ENCODE measurements at places on chromosomes 1 and 21.

GRCh38 chr1:87394513-87394912 is 65.8 kb downstream of the LMO4 start:
- no peak for DNase-seq

- no peak for DNase-seq
Measured at GRCh38 chr1:41920658-41921057, 1.9 kb upstream of the HIVEP3 start.

- no peak for DNase-seq
Measured at GRCh38 chr1:53031732-53032131, 30.3 kb upstream of the PODN start.

DNA sequence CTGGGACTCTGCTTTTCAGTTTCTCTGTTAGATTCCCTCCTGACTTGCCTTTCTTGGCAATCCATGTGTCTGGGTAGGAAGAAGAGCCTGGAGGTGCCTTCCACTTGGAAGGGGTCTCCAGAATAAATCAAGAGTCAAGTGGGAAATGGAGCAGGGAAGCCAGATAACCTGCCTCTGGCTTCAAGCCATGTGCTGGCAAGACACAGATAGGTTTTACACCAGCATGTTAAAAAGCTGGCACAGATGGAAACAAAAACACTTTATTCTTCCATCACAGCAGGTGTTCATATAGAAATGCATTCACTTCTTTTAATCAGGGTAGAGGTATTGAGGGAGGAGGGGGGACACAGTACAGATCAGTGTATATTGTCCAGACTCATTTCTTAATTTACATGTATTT is 356.9 kb upstream of the RUNX1 start:
- no peak for DNase-seq

- DNase-seq: peak; percentile 82
Measured at GRCh38 chr1:21220815-21221214, 44.1 kb upstream of the EIF4G3 start.

DNA sequence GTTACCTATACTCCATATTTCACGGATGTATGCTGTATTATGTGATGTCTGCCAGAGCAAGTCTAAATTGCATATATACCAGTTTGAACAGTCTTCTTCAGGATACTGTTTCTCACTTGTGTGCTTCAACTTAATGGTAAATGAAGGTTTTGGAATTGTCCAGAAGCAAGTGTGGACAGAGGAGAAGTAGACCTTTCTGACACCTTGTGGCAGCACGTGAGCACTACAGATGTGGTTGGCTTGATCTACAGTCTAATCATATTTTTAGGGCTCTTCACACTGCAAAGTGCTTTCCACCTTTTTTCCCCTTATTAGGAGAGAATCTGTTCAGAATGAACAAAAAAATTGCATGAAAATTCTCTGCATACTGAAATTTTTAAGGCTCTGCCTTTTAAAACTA is 10.9 kb downstream of the MORC3 start:
- DNase-seq: peak; percentile 61

DNA sequence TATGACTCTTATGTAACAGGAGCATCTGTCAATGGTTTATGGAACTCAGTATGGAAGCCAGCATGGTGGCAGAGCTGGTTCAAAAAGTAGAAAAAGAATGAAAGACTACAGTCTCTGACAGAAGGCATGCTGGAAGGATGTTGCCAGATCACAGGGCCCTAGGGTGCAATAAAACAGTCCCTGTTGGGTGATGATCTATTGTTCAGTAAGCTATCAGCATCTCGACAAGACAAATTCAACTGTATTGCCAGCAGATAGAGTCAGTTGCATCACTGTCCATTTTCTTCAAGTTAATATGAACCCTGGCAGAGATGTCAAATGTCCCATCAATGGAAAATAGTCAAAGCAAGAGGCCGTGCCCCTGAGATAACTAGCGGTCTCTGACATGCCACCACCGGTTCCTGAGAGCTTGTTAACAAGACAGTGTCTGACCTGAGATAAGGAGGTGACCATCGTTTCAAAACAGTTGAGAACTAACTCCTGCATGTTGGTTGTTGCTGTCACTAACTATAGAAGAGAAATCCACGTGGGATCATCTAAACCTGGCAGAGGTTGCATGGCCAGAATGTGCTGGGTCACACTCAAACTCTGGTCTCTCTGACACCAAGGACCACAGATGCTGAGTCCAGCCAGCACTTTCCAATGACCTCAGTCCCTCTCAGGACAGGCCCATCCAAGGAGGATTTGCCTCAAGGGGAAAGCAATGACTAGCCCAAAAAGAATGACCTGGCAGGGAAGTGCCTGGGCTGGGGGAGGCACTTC is 125.9 kb downstream of the RIPK4 start:
- DNase-seq: no peak

DNA sequence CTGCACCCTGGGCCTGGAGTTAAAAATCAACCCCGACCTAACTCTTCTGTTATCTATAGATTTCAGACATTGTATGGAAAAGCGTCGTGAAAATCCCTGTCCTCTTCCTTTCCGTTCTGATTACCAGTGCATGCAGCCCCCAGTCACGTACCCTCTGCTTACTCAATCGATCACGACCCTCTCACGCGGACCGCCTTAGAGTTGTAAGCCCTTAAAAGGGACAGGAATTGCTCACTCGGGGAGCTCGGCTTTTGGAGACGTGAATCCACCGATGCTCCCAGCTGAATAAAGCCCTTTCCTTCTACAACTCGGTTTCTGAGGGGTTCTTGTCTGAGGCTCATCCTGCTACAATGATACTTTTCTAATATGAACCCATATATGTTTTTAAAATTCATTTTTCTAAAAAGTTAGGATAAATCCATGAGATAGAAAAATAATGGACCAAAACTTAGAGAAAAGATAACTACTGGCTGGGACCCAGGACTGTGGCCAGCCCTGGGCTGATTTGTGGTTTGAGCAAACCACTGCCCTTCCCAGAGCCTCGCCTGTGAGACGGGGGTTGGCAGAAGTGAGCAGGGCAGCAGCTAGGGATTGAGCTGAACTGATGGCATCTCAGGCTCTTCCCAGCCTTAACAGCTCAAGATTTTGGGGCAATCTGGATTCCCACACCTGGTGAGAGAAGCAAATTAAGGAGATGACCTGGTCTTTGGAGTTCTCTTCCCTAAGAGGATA is 5.0 kb downstream of the UQCRHL start:
- no peak for DNase-seq

DNA sequence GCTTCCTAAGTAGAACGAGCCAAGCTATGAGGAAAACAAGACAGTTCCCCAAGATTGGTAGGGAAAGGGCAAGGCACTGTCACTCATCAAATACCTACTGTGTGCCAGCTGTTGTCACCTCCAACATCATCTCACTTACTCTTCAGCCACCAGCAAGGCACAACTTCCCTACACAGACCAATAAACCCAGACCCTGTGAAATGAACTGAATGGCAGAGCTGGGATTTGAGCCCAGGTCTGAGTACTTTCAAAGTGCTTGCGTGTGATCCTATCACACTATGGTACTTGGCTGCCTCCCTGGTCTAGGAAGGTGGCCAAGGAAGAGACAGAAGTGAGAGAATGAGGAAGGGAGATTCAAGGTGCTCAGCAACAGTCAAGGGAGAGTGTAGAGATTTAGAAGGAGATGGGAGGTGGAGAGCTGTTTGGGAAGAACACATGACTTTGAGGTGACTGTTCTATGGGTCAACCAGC is 16.7 kb upstream of the TRIM63 start:
- DNase-seq: no peak

DNA sequence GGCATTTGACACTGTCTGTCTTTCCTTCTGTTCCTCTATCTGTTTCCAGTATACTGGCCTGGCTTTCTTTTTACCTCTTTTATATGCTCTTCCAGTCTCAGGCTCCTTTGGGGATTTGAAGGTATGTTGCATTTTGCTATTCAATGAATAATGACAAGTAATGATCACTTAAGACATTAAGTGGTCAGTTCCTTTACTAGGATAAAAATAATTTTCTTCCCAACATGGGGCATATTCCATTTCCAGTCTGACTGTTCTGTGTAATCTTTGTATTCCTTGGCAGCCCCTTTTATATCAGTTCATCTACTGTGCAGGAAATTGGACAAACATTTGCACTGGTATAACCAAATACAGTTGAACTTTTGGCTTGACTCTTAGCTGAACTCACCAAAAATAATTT is 15.6 kb downstream of the METTL18 start:
- DNase-seq: no peak

GRCh38 chr1:18511149-18511873 is 30.6 kb downstream of the KLHDC7A start:
- DNase-seq: peak; percentile 49

DNA sequence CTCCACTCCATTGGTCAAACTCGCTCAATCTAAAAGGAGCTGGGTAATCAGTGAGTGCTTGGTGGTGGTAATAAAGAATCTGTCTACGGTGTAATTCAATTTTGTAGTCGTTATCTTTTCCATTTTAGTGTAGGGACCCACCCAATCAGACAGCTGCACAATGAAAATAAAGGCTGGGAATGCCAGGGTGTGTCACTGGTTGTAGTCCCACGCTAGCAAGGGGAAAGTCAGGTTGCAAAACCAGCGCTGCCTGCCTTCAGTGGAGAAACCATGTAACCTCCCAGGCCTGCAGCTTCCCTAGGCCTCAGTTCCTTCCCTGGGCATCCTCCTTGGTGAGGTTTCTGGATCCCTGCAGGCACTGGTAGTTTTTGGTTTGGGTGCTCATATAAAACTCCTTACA is 49.4 kb upstream of the PPP2R5A start:
- no peak for DNase-seq

DNA sequence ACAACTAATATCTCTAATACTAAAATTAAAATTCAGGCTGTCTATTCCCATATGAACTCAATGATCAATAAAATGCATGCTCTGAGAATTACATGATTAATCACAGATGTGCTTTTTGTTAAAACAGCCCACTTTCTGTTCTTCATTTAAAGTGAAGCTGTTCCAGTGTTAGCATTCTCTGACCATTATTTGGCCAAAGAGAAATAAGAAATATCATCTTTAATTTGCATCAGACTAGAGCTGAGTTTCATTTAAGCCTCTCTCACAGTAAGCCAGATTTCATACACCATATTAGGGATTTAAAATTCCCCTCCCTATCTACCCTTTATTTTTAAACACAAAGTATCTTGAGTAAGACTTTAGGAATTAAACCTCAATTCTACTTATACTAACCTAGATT is 261.6 kb downstream of the TPR start:
- DNase-seq: no peak

DNA sequence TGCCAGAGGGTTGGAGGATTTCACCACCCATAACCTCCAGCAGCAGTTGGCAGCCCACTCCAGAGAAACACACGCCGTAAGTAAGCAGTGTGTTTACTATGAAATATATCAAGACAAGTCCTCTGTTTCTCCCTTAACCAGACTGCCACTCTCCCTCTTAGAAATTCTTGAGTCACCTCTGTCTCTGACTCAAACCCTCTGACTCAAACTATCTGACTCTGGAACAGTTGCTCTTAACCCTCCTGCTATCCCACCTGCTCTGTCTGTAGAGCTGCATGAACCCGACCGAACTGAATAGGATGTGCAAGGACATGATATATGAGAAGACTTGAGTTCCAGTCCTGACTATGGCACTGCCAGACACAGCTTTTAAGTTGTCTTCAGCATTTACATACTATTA is 14.1 kb downstream of the INPP5B start:
- no peak for DNase-seq

- DNase-seq: peak; percentile 36
Measured at GRCh38 chr1:21779613-21780521, 3.1 kb downstream of the USP48 start.

GRCh38 chr1:54272772-54273091 is 72.8 kb downstream of the MRPL37 start:
- DNase-seq: no peak

- no peak for DNase-seq
Measured at GRCh38 chr21:35395728-35396127, 346.6 kb upstream of the RUNX1 start.

DNA sequence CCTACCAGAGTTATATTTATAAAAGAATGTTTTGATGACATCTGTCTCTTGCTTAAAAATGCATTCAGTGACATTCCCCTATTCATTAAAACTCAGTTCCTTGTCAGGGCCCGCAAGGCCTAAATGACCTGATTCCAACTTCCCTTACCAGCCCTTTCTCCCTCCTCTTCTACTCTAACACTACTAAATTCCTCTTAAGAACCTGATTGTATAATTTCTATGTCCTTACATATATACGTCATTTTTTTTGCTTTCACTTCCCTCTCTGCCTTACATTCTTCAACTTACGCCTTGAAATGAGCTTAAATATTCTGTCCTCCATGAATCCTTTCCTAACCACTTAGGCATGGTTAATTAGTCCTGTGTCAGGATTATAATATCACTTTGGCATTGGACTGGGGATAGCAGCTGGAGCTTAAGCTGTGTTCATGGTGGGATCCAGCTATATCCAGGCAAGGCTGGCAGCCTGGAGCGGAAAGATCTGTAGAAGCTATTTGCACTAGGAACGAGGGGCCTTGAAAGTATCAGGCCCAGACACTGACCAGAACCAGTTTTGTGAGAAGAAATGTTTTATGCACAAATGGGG is 360.2 kb upstream of the PTBP2 start:
- DNase-seq: no peak

DNA sequence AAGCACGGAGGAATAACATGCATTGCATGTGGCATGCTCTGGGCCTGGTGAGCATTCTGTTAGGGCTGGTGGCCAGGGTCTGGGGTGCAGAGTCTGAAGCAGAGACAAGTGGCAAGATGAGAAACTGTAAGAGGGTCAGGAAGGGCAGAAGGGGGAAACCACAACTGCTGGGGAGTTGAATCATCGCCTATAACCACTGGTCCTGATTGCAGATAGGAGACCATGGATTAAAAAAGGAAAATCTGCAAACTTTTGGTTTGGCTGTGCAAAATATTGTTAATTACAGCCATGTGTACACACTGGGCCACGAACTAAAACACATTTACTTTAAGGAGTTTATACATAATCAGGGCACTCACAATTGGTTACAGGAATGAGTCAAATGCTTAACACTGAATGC is 76.6 kb downstream of the TGFBR3 start:
- no peak for DNase-seq

DNA sequence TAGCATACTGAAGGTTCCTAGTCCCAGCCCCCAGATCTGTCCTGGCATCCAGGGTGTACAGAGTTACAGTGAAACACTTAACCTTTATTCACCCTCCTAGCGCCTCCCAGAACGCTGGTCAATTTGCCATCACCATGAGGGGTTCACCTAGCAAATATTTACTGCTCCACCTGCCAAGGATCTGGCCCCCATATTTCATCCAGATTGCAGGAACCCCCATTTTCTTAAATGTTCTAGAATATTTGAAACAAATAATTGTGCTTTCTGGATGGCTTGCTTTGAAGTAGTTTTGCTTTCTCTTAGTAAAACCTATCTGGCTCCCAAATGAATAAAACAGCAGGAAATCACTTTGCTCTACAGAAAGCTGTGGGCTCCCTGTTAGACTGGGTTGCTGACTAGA is 37.7 kb downstream of the KCNN3 start:
- no peak for DNase-seq

- DNase-seq: no peak
Measured at GRCh38 chr1:94888201-94888600, 38.7 kb downstream of the CNN3 start.

DNA sequence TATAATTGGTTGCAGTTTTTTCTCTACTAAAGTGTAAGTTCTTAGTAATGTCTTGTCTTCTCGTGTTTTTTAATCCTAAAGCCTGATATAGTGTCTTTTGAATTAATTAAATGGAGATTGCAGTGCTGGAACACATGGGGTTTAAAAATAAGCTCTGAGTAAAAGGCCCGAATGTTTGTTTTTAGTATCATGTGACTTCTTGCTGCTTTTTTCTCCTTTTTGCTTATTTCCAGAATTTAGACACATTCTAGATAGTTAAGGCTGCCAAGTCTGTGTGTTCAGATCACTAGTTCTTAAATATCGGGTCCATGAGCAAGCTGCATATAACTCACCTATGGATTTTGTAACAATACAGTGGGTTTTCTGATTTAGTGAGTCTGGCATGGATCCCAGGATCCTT is 27.5 kb downstream of the KCTD3 start:
- DNase-seq: no peak

Measured in SK-N-SH (cell line).